Osteocyte (in vitro differentiated cells): ENCODE measurements at places on chromosomes 6 and 20.

DNA sequence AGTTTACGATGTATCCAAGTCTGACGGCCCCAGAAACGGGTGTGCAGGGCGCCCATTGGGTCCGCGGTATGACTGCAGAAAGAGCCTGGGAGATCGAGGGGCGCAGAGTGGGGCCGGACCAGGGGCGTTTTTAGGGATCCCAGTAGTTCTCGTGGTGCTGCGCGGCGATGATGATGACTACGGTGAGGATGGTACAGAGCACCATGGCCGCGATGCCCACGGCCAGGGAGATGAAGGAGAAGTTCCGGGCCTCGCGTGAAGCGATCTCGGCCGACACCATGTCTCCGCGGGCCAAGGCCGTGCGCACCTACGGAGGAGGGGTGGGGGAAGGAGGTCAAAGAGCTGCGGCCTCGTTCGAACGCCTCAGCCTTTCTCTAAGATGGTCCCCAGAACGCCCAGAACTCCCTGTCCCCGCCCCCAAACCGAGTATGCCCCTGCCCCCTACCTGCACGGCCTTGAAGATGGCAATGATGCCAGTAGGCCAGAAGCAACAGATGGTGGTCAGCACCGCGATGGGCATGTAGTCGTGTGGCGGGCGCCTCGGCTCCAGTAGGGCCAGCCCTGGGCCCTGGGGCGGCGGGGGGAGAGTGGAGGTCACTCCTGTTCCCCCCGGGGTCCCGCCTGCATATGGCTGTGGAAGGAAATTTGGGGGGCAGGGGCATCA lies 2.5 kb downstream of the PRRT1 start:
- no peak for DNase-seq

- DNase-seq = no peak
Measured at GRCh38 chr6:149248693-149249369, 68.7 kb upstream of the TAB2 start.

- no peak for DNase-seq
Measured at GRCh38 chr6:28922004-28922820, 1.6 kb downstream of the TRIM27 start.

DNA sequence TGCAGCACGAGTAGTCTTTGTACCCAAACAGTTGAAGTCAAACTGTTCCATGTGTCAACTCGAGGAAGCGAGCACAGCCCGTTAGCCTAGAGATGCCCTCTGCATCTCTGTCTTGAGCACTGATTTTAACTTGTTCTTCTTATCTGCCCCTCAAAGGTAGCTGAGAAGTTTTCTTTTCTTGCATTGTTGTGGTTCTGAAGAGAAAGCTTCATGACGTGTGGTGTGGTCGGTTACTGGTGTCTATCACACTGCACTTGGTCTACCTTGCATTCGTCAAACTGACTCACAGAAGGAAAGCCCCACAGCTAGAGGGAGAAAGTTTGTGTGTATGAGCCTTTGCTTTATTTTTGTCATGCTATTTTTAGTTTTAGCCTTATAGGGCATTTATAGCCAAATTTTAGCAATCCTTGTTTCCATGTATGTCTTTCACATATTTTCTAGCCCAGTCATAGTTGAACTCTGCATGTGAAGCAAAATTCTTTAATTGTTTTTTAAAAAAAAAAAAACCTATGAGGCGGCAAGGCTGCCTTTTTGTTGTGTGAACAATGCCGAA lies 115.1 kb downstream of the JAG1 start:
- DNase-seq = no peak

DNA sequence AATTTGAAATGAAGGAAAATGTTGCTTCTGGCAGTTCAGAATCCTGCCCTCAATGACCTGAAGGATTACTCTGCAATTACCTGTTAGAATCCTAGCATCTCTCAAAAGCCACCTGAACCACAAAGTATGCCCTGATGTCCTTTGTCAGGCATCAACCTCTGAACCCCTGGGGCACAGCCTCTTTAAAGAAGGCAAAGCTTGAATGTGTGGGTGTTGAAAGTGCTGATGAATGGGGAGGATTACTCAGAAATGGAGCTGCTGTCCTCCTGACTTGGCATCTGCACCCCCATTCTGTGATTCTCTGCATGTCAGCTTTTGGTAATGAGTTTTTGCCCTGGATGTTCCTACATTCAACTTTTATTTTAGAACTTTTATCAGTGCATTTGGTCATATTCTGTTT lies 179.2 kb downstream of the PKHD1 start:
- DNase-seq = no peak

- no peak for DNase-seq
Measured at GRCh38 chr6:30935018-30935417, 3.0 kb upstream of the SFTA2 start.
